ENCODE measurements at places on chromosomes 16 and 17. TPM values are rescaled to one million over a fixed set of nuclear protein-coding genes. Genes with fewer than 3 reads are reported as not detected.
A peak's percentile ranks its signal among the peaks of the same experiment; 100 is the strongest.

DNA sequence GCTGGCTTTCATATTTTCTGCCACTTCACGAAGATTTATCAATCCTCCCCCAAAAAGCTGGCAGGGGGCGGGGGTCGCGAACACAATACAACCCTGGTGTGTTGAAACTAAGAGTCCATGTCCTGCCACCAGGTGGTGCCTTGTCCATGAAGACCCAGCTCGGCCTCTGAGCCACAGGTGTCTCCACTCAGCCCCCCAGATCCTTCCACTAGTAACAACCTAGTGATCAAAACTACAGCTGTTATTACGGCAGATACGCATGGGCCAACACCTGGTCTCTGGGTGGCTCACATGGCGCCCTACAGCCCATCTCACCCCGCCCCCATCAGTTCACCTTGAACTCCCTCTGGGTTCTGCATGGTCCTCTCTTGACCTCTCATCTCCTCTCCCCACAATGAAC is 27.7 kb downstream of the USP7 start:
- no peak for DNase-seq

DNA sequence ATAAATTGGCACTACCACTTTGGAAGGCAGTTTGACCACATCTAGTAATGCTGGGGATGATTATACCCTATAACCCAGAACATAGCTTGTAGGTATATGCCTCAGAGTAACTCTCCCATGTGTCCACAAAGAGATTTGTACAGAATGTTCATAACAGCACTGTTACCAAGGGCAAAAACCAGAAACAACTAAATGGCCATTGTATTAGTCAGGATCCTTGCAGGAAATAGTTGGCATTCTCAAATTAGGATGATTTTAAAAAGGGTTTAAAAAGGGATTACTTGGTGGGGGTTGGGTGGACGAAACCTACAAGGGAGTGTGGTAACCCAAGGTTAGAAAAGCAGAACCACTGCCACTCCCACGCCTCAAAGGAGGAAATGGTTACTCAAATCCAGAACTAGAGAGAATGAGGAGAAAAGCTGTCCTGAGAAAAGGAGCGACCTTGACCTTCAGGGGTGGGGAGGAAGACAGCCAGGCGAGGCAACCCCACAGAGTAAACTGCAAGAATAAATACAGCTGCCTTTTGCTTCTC is 2.1 kb downstream of the CPPED1 start:
- DNase-seq = no peak

DNA sequence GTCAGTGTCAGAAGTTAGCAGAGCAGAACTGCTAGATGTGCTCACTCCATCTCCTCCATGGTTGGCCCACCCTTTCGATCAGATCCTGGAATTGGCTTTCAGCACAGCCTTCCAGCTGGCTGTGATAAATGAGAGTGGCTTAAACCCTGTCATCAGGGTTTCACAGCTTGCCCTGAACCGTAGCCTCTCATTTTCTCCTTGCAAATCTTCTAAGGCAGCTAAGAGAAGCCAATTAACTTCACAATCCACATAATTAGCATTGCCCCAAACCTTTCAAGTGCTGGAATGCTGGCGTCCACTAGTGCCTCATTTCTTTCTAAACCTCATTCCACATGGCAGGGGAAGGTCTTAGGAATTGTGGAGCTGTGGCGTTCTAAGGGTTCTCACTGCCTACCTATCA is 21.7 kb downstream of the MILR1 start:
- no peak for DNase-seq

GRCh38 chr16:2710711-2711231 is 9.3 kb downstream of the PRSS27 start:
- DNase-seq = no peak

DNA sequence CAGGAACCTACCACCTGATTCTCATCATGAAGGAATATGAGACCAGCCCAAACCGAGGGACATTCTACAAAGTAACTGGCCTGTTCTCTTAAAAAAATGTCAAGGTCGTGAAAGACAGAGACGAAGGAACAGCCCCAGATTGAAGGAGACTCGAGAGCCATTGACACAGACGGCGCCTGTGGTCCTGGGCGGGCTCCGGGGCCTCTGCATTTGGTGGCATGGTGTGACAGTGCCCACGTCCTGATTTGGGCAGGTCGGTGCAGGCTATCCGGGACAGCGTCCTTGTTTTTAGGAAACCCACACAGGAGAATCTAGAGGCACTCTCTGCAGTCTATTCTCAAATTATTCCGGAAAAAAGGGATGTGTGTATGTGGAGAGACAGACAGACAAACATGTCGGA is 64.1 kb downstream of the ADCY9 start:
- DNase-seq = no peak

DNA sequence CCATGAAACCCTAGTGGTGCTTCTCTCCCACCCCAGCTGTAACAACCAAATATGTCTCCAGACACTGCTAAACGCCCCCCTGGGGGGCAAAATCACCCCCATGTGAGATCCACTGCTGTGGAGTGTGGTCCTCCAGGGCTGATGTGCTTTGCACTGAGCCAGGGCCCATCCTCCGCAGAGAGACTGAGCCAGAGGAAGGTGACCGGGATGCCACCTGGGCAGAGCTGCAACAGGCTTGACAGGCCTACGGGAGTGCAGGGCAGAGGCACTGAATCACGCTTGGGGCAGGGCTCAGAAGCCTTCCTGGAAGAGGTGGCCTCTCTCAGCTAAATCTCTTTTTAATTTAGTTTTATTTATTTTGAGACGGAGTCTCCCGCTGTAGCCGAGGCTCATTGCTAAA is 4.4 kb downstream of the GJD3 start:
- DNase-seq = no peak

GRCh38 chr17:15777717-15778116 is 45.6 kb downstream of the TBC1D26 start:
- DNase-seq = no peak

DNA sequence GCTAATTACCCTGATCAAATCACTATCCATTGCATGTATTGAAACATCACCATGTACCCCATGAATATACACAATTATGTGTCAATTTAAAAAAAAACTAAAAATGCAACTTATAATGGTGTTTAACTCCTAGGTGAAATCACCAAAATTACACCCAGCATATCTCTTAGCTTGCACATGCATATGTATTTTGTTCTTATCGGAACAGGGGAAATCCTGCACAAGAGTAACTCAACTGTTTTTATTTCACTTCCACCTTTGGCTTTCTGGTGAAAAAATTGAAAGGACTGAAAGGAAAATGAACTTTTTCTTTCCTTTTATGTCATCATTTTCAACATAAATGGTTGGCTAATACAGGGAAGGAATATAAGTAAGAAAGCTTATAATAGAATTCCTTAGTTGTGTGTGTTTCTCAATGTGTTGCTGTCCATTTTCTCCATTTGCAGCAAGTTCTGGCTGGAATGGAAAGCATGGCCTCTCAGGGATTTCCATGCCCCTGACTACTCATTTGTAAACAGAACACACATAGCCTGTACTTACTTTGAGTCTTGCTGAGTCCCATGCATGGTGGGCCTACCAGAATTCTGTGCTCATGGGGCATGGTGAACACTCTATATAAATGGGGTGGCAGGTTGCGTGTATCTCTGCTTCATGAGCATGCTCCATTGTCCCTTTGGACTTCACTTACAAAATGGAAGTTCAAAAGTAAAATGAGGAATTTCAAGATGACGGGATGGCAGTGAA is 462.0 kb downstream of the HS3ST3B1 start:
- no peak for DNase-seq

DNA sequence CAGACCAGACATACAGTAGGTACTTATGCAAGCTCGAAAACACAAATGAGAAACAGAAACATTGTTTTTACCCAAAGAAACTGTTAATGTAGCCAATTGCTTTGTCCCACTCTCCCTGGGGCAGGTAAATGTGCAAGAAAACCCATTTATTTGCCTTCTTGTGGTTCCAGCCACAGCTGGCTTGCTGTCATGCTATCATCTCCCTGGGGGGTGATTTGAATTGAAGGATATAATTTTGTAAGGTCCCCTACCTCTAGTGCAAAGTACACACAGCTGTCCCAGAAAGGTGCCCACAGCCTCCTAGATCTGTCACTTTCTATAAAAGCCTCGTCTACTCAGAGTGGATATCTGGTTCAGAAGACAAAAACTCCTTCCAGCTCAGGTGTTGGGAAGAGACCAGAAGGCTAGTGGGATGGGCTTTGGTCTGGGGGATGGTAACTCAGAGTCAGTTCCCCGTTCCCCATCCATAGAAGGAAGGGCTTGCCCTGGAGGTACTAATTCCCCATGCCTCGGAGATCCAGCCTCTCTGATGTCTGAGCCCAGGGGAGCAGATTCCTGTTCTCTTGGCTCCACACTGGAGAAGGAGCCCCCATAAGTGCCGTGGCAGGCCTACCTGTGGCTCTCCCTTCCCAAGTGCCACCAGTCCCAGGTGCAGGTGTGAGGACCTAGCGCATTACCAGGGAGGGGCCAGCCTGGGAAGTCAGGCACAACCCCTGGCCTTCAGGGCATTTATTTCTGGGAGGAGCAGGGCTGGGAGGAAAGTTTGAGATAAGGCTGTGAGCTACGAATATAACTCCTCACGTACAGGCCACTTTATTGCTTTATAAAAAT is 2.4 kb upstream of the PRR15L start:
- DNase-seq = no peak

- no peak for DNase-seq
Observed at GRCh38 chr17:67576471-67577115, 141.1 kb upstream of the NOL11 start.

- no peak for DNase-seq
Observed at GRCh38 chr17:16449121-16449570, 33.8 kb downstream of the TRPV2 start.

GRCh38 chr16:35744726-35745125 is 2285.3 kb downstream of the TP53TG3F start:
- DNase-seq = no peak

GRCh38 chr16:31458073-31458843 is 1.0 kb upstream of the ARMC5 start:
- DNase-seq = peak; percentile 42

- DNase-seq = peak; percentile 46
Observed at GRCh38 chr17:8894673-8895578, 27.5 kb upstream of the PIK3R6 start.

GRCh38 chr17:19270704-19271611 is 33.8 kb downstream of the EPN2 start:
- DNase-seq = no peak

- DNase-seq = no peak
Observed at GRCh38 chr16:27098366-27099049, 31.8 kb downstream of the C16orf82 start.

DNA sequence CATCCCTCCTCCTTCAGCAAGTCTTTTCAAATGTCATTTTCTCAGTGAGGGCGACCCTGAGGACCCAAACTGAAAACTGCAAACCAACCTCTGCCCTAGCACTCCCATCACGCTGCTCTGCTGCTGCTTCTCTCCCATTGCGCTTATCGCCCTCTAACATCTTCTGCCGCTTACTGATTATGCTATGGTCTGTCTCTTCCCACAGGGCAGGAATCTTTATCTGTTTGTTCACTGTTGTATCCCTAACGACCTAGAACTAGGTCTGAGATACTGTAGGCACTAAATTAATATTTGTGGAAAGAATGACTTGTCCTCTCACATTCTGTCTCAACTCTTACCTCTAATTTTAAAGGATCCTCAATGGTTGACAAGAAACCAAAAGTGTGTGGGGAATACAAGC is 12.5 kb downstream of the ZSCAN32 start:
- DNase-seq = no peak

- no peak for DNase-seq
Observed at GRCh38 chr16:75062976-75063346, 53.6 kb downstream of the LDHD start.

DNA sequence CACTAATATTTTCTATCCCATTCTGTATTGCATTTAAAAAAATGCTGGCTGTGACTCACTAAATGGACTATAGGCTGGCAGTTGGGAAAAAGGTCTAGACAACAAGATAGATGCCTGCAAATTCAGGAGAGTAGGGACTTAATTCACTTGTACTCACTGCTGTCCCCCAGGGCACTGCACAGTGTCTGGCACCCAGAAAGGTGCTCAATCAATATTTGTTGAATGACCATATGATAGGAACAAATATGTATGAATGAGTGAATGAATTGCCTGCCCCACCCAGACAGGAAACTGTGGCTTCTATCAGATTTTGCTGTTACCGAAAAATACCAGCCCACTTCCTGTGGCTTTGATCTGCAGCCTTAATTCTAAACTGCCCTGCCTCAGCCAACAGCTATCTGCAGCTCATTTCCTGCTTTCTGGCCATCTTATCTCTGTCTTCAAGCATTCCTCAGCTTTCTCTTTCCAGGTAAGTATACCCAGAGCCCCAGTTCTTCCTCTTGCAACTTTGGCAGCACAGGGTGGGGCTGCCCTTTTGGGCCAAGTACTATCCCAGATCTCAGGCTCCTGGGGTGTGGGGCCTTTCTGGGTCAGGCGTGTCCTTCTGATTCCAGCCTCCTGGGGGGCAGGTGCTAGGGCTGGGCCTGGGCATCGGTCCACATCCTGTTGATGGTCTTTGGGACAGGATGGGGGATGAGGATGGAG is 15.3 kb upstream of the TNS4 start:
- DNase-seq = peak; percentile 32

- no peak for DNase-seq
Observed at GRCh38 chr17:44955674-44956425, 8.3 kb upstream of the KIF18B start.

GRCh38 chr16:4505356-4506147 is 29.4 kb downstream of the HMOX2 start:
- DNase-seq = peak; percentile 65

GRCh38 chr17:7254511-7254910 is 2.5 kb downstream of the ELP5 start:
- no peak for DNase-seq

GRCh38 chr16:84567286-84567962 is 50.5 kb downstream of the COTL1 start:
- DNase-seq = no peak

DNA sequence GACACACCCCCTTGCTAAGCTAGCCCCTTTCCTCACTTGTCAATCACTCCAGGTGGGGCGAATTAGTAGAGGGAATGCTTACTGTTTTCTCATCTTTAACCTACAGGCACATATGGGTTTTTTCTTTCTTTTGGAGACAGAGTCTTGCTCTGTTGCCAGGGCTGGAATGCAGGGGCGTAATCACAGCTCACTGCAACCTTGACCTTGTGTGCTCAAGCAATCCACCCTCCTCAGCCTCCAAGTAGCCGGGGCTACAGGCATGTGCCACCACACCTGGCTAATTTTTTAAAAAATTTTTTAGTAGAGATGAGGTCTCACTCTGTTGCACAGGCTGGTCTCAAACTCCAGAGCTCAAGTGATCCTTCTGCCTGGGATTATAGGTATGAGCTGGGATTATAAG is 38.7 kb upstream of the RHBDL3 start:
- DNase-seq = no peak

Gene KRTAP3-1
- not detected for total RNA-seq

Gene ZNF48
- 18.0 TPM for total RNA-seq

Gene PRSS36
- not detected for total RNA-seq

Gene PMP22
- total RNA-seq = 0.32 TPM

Gene IL32
- 715 TPM for total RNA-seq

Gene DLX4
- 0.99 TPM for total RNA-seq

Gene TMEM98
- 0.54 TPM for total RNA-seq

Gene EVI2A
- total RNA-seq = 19.4 TPM

Gene SLC38A8
- total RNA-seq = not detected

Gene KCNH4
- 2.6 TPM for total RNA-seq

Gene OTOP2
- not detected for total RNA-seq

Gene GGT6
- not detected for total RNA-seq

Gene LGALS3BP
- 29.9 TPM for total RNA-seq

Gene ASPHD1
- 3.2 TPM for total RNA-seq

Gene CRYBA1
- total RNA-seq = not detected

Gene PNMT
- not detected for total RNA-seq
